ENCODE measurements at places on chromosomes 6 and 20. TPM values are rescaled to one million over a fixed set of nuclear protein-coding genes. Genes with fewer than 3 reads are reported as not detected.

The UBE3D gene
- 2.8 TPM for total RNA-seq

The ADGRG6 gene
- total RNA-seq: 47.7 TPM

The CDC25B gene
- 208 TPM for total RNA-seq

The CTCFL gene
- 0.02 TPM for total RNA-seq
